CD4-positive, alpha-beta T cell (primary cell): ENCODE measurements at places on chromosomes 6 and 20.

DNA sequence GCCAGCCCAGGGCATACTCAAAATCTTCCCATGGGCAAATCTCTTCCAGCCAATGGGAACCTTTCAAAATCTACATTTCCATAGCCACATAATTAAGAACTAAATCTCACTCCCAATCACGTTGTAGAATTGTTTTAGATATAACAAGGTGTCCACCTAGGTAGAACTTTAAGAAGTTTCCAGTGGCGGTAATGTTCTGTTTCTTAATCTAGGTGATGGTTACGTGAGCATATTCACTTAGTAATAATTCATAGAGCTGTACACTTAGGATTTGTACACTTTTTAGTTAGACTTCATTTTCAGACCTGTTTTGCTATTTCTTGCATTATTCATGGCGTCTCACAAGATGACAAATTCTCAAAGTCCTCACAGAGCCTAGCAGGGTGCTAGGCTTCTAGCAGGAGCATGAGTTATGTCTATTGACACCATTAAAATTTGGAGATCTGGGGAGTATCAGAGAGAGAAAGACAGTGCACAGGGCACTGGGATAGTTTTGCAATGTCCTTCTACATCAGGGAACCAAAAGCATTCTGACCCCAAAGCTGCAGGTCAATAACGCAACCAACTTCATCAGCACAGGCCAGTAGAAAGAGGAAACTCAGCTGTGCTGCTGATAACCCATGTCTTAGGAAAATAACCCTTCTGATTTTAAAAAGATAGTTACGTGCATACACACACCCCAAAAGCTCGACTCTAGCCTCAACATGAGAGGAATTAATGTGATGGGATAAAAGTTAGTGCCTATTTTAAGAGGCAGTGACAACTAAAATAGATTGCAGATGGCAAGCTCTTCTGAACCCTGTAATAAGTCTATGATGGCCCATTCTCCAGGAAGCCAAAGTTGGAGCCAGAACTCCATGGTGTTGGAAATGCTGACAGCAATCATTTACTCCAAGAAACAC lies 518.1 kb upstream of the JARID2 start:
- no peaks in the 10 kb centered on the region for H3K27me3 ChIP-seq
- no peaks in the 10 kb centered on the region for H3K36me3 ChIP-seq
- no peak overlapping the region for H3K4me3 ChIP-seq
- H3K4me1 ChIP-seq: peaks cover 55% of the 10 kb centered on the region

DNA sequence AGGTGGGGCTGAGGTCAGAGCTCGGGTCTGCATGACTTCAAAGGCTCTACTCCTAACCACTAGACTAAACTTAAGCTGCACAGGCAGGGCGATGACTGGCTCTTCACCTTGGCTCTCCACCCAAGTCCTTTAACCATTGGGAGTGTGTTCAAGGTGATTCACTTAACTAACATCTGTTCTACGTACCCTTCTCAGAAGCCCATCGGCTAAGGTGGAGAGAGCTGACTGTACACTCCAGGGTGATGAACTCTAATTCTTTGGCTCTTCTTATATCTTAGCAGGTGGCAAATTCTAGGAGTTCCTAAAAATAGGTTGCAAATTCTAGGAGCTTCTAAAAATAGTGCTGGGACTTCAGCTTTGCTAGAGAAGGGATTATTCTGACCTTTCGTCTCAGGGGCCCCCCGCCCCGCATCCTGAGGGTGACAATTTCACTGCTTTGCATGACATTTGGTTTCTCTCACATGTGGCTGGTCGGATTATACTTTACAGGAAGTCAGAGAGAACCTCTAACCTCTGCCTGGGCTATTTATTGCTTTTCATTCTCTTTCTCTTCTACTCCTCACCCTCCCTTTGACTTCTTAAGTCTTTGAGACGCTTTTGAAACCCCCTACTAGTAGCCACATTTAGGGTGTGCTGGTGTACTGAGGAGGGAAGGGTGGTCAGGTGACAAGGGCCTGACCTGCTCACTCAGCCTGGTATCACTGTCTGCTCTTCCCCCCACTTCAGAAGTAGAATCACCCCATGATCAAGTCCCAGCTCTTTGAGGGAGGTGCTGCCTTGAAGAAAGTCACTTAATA lies 55.5 kb downstream of the PRDM1 start:
- H3K27me3 ChIP-seq: no peaks in the 10 kb centered on the region
- peak; percentile 50 for DNase-seq
- H3K27ac ChIP-seq: peak overlapping the region; percentile 29

- no peak overlapping the region for H3K4me3 ChIP-seq
- no peak overlapping the region for H3K27ac ChIP-seq
- no peaks in the 10 kb centered on the region for H3K4me1 ChIP-seq
- H3K27me3 ChIP-seq: no peaks in the 10 kb centered on the region
- no peak for DNase-seq
- no peaks in the 10 kb centered on the region for H3K36me3 ChIP-seq
Observed at GRCh38 chr20:61850457-61850856, 215.2 kb downstream of the TAF4 start.

- H3K4me1 ChIP-seq: peaks cover 13% of the 10 kb centered on the region
- H3K27me3 ChIP-seq: no peaks in the 10 kb centered on the region
- no peak overlapping the region for H3K4me3 ChIP-seq
- DNase-seq: no peak
Observed at GRCh38 chr6:109687271-109687761, 3.7 kb downstream of the AK9 start.

GRCh38 chr6:156282087-156282486 lies 495.1 kb upstream of the ARID1B start:
- no peak for DNase-seq
- H3K36me3 ChIP-seq: no peaks in the 10 kb centered on the region
- no peaks in the 10 kb centered on the region for H3K27me3 ChIP-seq
- H3K4me3 ChIP-seq: no peak overlapping the region
- H3K4me1 ChIP-seq: no peaks in the 10 kb centered on the region
- no peak overlapping the region for H3K27ac ChIP-seq

GRCh38 chr6:87807475-87807874 lies 105.4 kb upstream of the AKIRIN2 start:
- H3K36me3 ChIP-seq: no peaks in the 10 kb centered on the region
- H3K4me1 ChIP-seq: no peaks in the 10 kb centered on the region
- no peak for DNase-seq
- no peak overlapping the region for H3K4me3 ChIP-seq
- H3K27ac ChIP-seq: no peak overlapping the region

- no peak overlapping the region for H3K4me3 ChIP-seq
- H3K36me3 ChIP-seq: no peaks in the 10 kb centered on the region
- H3K27ac ChIP-seq: no peak overlapping the region
- H3K27me3 ChIP-seq: no peaks in the 10 kb centered on the region
- H3K4me1 ChIP-seq: no peaks in the 10 kb centered on the region
Observed at GRCh38 chr6:10248378-10248843, 166.5 kb downstream of the TFAP2A start.

GRCh38 chr6:113857556-113858479 lies 673 bp downstream of the MARCKS start:
- H3K27me3 ChIP-seq: peaks cover 62% of the 10 kb centered on the region
- no peaks in the 10 kb centered on the region for H3K36me3 ChIP-seq
- H3K27ac ChIP-seq: no peak overlapping the region
- peak; percentile 5 for DNase-seq
- peak overlapping the region; percentile 50 for H3K4me3 ChIP-seq
- H3K4me1 ChIP-seq: peaks cover 49% of the 10 kb centered on the region

GRCh38 chr6:97462031-97462430 lies 179.0 kb upstream of the MMS22L start:
- H3K27me3 ChIP-seq: no peaks in the 10 kb centered on the region
- no peak overlapping the region for H3K27ac ChIP-seq
- no peak overlapping the region for H3K4me3 ChIP-seq
- H3K36me3 ChIP-seq: no peaks in the 10 kb centered on the region
- H3K4me1 ChIP-seq: no peaks in the 10 kb centered on the region
- DNase-seq: no peak

GRCh38 chr6:159212525-159213280 lies 43.5 kb downstream of the FNDC1 start:
- no peaks in the 10 kb centered on the region for H3K27me3 ChIP-seq
- H3K27ac ChIP-seq: no peak overlapping the region
- no peak overlapping the region for H3K4me3 ChIP-seq
- no peak for DNase-seq
- no peaks in the 10 kb centered on the region for H3K36me3 ChIP-seq

- H3K36me3 ChIP-seq: peaks cover 82% of the 10 kb centered on the region
- peaks cover 54% of the 10 kb centered on the region for H3K4me1 ChIP-seq
- peak overlapping the region; percentile 47 for H3K27ac ChIP-seq
- no peak for DNase-seq
Observed at GRCh38 chr6:24883618-24884017, 52.1 kb downstream of the RIPOR2 start.

GRCh38 chr6:33606642-33607041 lies 14.5 kb upstream of the ITPR3 start:
- DNase-seq: no peak
- peaks cover 4% of the 10 kb centered on the region for H3K4me1 ChIP-seq
- H3K36me3 ChIP-seq: no peaks in the 10 kb centered on the region
- no peak overlapping the region for H3K4me3 ChIP-seq
- H3K27ac ChIP-seq: no peak overlapping the region

DNA sequence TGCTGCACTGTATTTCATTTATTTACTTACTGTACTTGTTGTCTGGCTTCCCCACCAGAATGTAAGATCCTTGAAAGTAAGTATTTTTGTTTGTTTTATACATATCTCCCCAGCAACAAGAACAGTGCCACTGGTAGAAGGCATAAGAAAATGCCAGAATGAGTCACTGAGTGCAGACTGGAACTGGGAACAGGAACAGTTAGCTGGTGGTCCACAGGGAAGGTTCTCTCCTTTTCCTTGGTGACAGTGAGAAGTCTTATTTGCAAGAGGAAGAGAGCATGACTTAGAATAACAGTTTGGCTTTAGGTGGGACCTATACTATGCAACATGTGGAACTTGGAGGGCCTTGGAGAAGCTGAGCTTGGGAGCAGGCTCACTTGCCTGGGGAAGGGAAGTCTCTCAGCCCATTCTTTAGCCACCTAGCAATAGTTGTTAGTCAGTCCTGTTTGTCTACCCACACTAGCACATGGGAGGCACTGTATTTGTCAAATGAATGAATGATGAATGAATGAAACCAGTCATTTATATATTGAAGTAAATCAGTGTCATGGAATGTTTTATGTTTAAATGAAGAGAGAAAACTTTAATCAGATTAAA lies 203.5 kb downstream of the KCNQ5 start:
- H3K27ac ChIP-seq: no peak overlapping the region
- no peaks in the 10 kb centered on the region for H3K36me3 ChIP-seq
- H3K4me3 ChIP-seq: no peak overlapping the region
- no peaks in the 10 kb centered on the region for H3K27me3 ChIP-seq
- H3K4me1 ChIP-seq: no peaks in the 10 kb centered on the region
- no peak for DNase-seq

DNA sequence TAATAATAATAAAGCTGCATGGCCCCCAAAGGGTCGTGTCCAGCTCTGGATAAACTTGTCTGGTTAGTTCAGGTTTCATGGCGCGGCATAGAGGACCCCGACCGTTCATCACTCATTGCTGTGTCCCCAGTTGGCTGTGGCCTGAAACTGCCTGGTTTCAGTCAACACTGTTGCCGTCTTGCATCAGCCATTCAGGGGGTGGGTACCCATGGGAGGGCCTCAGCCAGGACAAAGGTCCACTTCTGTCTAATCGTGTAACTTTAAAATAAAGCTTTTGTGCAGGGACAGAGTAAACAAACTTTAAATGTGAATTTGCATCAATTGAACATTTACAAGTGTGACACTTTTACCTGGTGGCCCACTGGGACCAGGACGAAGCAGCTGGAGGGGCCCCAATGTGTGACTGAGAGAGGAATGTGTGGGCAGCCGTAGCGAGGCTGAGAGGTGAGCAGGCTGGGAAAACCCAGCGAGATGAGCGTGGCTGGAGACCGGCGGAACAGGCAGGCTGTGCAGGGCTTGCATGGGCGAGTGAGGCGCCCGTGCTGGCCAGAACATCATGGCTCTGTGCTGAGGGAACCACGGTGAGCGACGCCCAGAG lies 22.3 kb upstream of the UNC93A start:
- H3K27me3 ChIP-seq: peaks cover 2% of the 10 kb centered on the region
- no peak overlapping the region for H3K27ac ChIP-seq
- no peaks in the 10 kb centered on the region for H3K4me1 ChIP-seq
- H3K4me3 ChIP-seq: no peak overlapping the region

GRCh38 chr20:35592339-35592974 lies 23.2 kb upstream of the SPAG4 start:
- H3K36me3 ChIP-seq: no peaks in the 10 kb centered on the region
- H3K27ac ChIP-seq: no peak overlapping the region
- DNase-seq: no peak

DNA sequence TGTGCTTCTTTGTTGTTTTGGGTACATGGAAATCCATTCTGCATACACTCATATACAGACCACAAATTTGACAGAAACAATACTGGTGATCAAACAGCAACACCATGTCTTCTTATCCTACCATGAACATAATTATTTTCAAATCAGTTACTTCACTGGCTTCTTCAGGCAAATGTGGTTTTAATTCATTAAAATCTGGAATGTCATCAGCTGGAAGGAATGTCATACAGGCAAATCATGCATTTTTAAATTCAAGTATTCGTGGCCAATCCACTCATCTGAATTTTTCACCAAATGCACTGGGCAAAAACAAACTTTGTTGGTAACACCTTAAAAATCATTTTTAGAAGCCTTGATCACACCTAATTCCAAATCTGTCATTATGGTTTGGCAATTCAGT lies 59.3 kb downstream of the KIF6 start:
- no peak overlapping the region for H3K27ac ChIP-seq
- no peaks in the 10 kb centered on the region for H3K4me1 ChIP-seq
- no peaks in the 10 kb centered on the region for H3K27me3 ChIP-seq
- no peak for DNase-seq
- no peak overlapping the region for H3K4me3 ChIP-seq

DNA sequence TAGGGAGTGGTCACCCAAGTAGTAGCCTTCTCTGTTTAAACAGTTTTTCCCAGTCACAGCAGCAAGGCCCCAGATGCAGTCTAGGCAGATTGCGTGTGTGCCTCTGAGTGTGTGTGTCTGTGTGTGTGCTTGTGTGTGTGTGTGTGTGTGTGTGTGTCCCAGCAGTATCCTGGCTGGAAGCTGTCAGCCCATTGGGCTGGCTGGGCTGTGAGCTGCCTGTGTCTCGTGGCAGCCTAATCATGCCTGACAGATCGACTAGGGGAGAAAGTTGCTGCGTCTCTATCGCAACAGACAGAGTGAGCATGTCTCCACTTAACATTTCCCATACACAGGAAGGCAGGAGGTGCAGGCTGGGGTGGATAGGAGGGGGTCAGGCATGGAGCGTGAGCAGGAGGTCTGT lies 42.9 kb upstream of the LRFN2 start:
- DNase-seq: no peak
- no peaks in the 10 kb centered on the region for H3K4me1 ChIP-seq
- no peak overlapping the region for H3K27ac ChIP-seq
- H3K4me3 ChIP-seq: no peak overlapping the region
- no peaks in the 10 kb centered on the region for H3K27me3 ChIP-seq
